ENCODE measurements at places on chromosomes 6 and 20. TPM values are rescaled to one million over a fixed set of nuclear protein-coding genes. Genes with fewer than 3 reads are reported as not detected.
A peak's percentile ranks its signal among the peaks of the same experiment; 100 is the strongest.

GRCh38 chr6:41938590-41939175, 2.9 kb downstream of the CCND3 start:
- no peaks in the 10 kb centered on the region for H3K36me3 ChIP-seq
- no peak overlapping the region for H3K4me3 ChIP-seq
- no peak overlapping the region for H3K27ac ChIP-seq
- DNase-seq: no peak
- no peaks in the 10 kb centered on the region for H3K4me1 ChIP-seq

GRCh38 chr6:152356662-152357061, 280.5 kb downstream of the SYNE1 start:
- no peaks in the 10 kb centered on the region for H3K27me3 ChIP-seq
- no peak overlapping the region for H3K4me3 ChIP-seq
- DNase-seq: no peak
- peaks cover 26% of the 10 kb centered on the region for H3K36me3 ChIP-seq
- no peak overlapping the region for H3K27ac ChIP-seq
- H3K4me1 ChIP-seq: no peaks in the 10 kb centered on the region

GRCh38 chr20:61490721-61491120, 238.7 kb downstream of the CDH4 start:
- no peaks in the 10 kb centered on the region for H3K4me1 ChIP-seq
- H3K27me3 ChIP-seq: no peaks in the 10 kb centered on the region
- no peak for DNase-seq
- no peak overlapping the region for H3K27ac ChIP-seq

GRCh38 chr20:54545676-54546358, 70.4 kb downstream of the DOK5 start:
- no peaks in the 10 kb centered on the region for H3K36me3 ChIP-seq
- no peak overlapping the region for H3K4me3 ChIP-seq
- no peaks in the 10 kb centered on the region for H3K27me3 ChIP-seq
- H3K27ac ChIP-seq: no peak overlapping the region
- DNase-seq: no peak

GRCh38 chr6:149627672-149628071, 20.8 kb downstream of the KATNA1 start:
- no peaks in the 10 kb centered on the region for H3K4me1 ChIP-seq
- H3K36me3 ChIP-seq: peaks cover 3% of the 10 kb centered on the region
- no peak overlapping the region for H3K4me3 ChIP-seq

DNA sequence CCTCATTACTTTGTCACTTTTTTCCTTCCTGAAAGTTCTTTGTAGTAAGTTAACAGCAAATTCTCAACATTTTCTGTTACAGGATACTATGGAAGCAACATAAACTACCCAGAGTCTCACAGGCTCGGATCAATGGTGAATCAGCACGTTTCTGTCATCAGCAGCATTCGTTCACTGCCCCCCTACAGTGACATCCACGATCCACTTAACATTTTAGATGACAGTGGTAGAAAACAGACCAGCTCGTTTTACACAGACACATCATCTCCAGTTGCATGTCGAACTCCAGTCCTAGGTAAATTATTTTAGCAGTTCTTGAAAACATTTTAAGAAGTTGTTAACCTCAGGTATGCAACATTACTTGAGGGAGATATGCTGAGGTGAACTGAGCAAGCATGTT, 51.6 kb downstream of the RFX6 start:
- H3K4me3 ChIP-seq: no peak overlapping the region
- H3K4me1 ChIP-seq: no peaks in the 10 kb centered on the region
- no peak for DNase-seq

- no peaks in the 10 kb centered on the region for H3K4me1 ChIP-seq
- no peak for DNase-seq
- H3K27ac ChIP-seq: no peak overlapping the region
- H3K36me3 ChIP-seq: peaks cover 6% of the 10 kb centered on the region
Measured at GRCh38 chr6:100622907-100623692, 158.4 kb upstream of the SIM1 start.

DNA sequence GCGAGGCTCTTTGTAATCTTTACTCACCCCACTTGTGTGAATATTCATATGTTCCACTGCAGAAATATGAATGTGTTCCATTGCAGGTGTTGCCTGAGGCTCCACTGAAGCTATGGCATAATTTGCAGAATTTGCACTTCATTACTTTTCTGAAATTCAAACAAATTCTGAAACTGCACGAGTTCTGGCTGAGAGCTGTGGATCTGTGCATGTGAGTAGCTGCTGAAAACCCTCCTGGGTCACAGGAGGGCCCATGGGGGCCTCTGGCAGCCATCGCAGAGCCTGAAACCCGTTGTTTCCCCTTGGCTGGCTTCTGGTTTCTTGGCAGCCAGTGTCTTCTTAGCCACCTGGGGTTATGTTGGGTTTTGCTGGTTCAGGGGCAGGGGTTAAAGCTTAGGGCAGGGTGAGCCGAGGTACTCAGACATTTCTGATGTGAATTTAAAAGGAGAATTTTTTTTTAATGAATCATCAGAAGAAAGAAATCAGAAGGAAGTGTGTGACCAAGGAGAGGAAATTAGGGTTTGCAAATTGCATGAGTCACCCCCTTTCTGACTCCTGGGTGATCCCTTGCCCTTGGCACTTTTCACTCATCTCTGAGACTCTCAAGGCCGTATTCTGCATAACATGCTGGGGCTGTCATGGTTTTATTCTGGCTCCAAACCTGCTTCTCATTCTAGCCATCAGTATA, 40.6 kb downstream of the TOX2 start:
- peak overlapping the region; percentile 47 for H3K27ac ChIP-seq
- no peak overlapping the region for H3K4me3 ChIP-seq
- H3K36me3 ChIP-seq: no peaks in the 10 kb centered on the region
- no peaks in the 10 kb centered on the region for H3K4me1 ChIP-seq
- DNase-seq: peak; percentile 50
- H3K27me3 ChIP-seq: no peaks in the 10 kb centered on the region

- no peak overlapping the region for H3K27ac ChIP-seq
- no peaks in the 10 kb centered on the region for H3K27me3 ChIP-seq
- DNase-seq: no peak
- H3K4me1 ChIP-seq: no peaks in the 10 kb centered on the region
- H3K4me3 ChIP-seq: no peak overlapping the region
Measured at GRCh38 chr6:87789198-87789899, 87.3 kb upstream of the AKIRIN2 start.

GRCh38 chr20:43840382-43841070, 74.1 kb upstream of the TOX2 start:
- H3K27ac ChIP-seq: no peak overlapping the region
- H3K27me3 ChIP-seq: no peaks in the 10 kb centered on the region
- no peaks in the 10 kb centered on the region for H3K36me3 ChIP-seq
- H3K4me3 ChIP-seq: no peak overlapping the region
- no peak for DNase-seq
- H3K4me1 ChIP-seq: no peaks in the 10 kb centered on the region

DNA sequence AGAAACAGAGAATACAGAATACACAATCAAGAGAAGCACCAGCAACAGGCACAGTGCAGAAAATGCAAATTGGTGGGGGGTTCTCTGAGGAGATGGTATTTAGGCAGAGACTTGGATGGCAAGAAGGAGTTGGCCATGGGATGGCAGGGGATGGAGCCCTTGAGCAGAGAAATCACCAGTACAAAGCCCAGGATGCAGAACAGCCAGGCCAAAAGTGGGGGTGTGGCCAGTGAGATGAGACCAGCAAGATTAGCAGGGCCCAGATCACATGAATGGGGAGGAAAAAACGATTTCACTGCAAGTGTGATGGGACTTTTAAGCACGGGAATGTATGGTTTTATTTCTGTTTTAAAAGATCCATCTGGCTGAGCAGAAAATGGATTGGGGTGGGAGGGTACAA, 63.4 kb downstream of the TRAM2 start:
- no peaks in the 10 kb centered on the region for H3K27me3 ChIP-seq
- no peak overlapping the region for H3K4me3 ChIP-seq
- no peak overlapping the region for H3K27ac ChIP-seq
- H3K36me3 ChIP-seq: no peaks in the 10 kb centered on the region
- peaks cover 12% of the 10 kb centered on the region for H3K4me1 ChIP-seq
- DNase-seq: no peak

DNA sequence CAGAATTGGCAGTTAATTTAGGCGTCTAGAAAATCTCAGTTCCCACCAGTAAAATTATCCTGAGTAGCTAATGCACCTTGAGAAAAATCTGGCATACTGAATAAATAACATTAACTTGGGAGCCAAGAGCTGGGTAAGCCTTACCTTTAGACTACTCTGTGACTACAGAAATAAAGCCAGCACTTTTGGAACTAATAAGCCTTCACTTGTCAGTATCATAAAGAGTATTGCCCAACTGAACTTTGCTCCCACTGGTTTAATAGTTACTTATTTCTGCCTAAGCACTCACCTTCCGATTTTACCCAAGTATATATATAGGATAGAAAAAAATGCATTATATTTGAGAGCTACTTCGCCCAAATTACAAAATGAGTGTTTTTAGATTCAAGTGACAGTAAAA, 10.7 kb downstream of the FAM8A1 start:
- DNase-seq: no peak
- H3K4me1 ChIP-seq: no peaks in the 10 kb centered on the region
- peaks cover 3% of the 10 kb centered on the region for H3K36me3 ChIP-seq
- no peak overlapping the region for H3K4me3 ChIP-seq
- no peaks in the 10 kb centered on the region for H3K27me3 ChIP-seq

DNA sequence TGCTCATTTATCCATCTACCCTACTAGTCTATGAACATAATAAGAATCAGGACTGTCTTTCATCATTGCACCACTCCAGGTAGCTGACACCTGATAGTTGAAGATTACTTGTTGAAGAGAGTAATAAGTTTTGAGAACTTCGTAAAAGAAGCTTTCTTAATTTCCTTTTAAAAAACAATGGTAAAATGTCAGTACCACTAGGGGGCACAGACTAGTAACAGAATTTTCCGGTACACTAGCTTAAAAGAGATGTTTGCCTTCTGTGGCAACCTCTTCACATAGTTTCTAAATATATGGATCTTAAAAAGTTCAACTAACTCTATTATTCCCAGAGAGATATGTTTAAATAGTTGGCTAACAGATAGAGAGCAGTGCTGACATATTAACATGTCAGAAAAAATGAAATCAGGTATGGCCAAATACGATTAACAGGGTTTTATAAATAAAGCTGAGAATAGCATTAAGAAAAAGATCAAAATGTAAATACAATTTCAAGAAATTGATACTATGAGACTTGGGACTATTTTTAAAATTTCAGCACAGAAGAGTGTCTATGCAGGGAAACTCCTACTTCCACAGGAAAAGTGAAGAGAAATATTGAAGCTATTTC, 5.4 kb upstream of the KCNQ5 start:
- no peaks in the 10 kb centered on the region for H3K27me3 ChIP-seq
- no peak overlapping the region for H3K27ac ChIP-seq
- no peak for DNase-seq
- H3K36me3 ChIP-seq: no peaks in the 10 kb centered on the region
- H3K4me3 ChIP-seq: no peak overlapping the region

GRCh38 chr20:18662279-18663040, 74.6 kb downstream of the DTD1 start:
- H3K27me3 ChIP-seq: no peaks in the 10 kb centered on the region
- no peaks in the 10 kb centered on the region for H3K4me1 ChIP-seq

CRISP3 gene
- total RNA-seq: not detected

MAP1LC3A gene
- total RNA-seq: 46.1 TPM

ZBTB46 gene
- 22.7 TPM for total RNA-seq

RRBP1 gene
- 178 TPM for total RNA-seq

CD93 gene
- 123 TPM for total RNA-seq

Data from aorta (tissue), 5 donors.